ENCODE measurements at places on chromosomes 16 and 17.

DNA sequence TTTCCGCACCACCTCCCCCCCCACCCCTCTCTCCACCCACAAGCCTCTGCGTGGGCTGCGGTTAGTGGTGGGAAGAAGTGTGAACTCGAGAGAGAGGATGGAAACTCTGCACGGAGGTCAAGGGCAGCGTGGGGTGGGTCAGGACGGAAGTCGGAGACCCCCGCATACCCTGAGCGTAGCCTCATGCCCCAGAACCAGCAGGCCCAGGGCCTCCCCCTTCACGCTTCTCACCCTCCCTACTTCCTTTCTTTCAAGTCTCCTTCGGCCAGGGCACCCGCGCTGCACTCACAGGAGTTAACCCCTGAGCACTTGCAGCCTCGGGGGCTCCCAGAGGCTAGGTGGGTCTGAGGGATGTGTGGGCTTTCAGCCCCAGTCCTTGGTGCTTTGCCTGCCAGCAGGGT, 9.2 kb downstream of the TBKBP1 start:
- DNase-seq, result no peak

- no peak for DNase-seq
These were observed 8.9 kb downstream of the NSMCE1 start for GRCh38 chr16:27259710-27260109.

DNA sequence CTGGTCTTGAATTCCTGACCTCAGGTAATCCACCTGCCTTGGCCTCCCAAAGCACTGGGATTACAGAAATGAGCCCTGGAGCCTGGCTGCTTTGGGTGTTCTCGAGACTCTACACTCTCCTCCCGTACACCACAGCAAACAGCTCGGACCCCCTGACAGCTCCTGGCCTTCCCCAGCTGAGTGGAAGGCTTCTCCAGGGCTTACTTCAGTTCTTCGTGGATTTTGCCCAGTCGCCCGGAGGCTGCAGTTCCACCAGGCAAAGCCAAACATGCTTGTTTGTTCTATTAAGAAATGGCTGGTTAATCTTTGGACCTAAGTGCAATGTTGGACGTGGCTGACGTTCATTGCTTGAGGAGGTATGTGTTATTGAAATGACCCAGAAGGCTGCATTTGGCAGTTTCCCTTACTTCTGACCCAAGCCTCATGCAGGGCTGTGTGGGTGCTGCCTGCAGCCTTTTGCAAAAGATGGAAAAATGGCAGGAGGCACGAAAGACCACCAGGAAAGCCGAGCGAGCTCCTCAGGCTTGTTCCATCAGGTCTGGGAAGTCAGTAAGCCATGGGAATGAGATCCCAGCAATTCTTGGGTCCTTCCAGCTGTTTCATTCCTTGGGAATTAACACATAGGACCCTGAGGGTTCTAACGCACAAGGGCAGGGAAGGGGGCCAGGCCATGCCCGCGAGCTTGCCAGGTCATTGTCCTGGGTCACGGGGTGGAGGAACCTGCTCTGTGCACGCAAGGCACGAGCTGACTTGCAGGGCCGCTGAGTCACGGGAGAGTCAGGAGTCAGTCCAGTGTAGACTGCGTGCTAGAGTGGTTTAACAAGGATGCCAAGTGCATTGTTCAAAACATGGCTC, 23.9 kb upstream of the KLHDC4 start:
- no peak for DNase-seq

DNA sequence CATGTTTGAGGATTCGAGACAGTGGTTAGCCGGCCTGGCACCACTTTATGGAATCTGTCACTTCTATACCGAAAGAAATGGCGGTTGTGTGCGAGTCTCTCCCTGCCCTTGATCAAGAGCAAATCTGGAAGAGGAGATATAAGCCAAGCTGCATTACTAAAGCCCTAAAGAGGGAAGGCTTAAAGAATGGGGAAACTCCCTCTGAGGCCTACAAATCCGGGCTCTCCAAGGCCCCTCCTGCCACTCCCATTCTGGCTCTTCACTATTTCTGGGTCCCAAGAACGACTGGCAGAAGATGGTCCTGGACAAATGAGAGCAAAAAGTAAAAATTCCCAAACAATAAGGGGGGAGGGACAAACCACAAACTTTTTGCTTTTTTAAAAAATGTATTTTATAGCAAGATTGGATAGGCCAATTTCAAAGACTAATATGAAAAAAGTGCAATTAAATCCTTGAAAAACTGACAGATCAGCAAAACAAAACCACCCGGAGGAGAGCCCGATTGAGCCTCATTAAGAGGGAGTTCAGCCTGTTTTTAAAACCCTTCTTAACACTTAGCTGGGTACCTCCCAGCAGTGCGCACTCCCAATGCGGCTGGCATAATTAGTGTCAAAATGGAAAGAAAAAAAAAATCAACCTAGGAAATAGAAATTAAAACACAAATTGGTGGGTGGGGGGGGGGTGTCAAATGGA, 193.5 kb downstream of the ZFHX3 start:
- DNase-seq, result no peak

Measured in fibroblast of skin of left quadriceps (primary cell).